HCT116 (cell line): ENCODE measurements at places on chromosomes 2 and 18. TPM values are rescaled to one million over a fixed set of nuclear protein-coding genes. Genes with fewer than 3 reads are reported as not detected.

Gene SAG
- total RNA-seq: not detected

GRCh38 chr2:233059797-233060500 is at the start of gene INPP5D:
TSS of gene INPP5D (plus strand) at chr2:233060342. CDS start at chr2:233060479, 137 bp downstream.
- no peak for DNase-seq

Gene TMEM247
- total RNA-seq: not detected

DNA sequence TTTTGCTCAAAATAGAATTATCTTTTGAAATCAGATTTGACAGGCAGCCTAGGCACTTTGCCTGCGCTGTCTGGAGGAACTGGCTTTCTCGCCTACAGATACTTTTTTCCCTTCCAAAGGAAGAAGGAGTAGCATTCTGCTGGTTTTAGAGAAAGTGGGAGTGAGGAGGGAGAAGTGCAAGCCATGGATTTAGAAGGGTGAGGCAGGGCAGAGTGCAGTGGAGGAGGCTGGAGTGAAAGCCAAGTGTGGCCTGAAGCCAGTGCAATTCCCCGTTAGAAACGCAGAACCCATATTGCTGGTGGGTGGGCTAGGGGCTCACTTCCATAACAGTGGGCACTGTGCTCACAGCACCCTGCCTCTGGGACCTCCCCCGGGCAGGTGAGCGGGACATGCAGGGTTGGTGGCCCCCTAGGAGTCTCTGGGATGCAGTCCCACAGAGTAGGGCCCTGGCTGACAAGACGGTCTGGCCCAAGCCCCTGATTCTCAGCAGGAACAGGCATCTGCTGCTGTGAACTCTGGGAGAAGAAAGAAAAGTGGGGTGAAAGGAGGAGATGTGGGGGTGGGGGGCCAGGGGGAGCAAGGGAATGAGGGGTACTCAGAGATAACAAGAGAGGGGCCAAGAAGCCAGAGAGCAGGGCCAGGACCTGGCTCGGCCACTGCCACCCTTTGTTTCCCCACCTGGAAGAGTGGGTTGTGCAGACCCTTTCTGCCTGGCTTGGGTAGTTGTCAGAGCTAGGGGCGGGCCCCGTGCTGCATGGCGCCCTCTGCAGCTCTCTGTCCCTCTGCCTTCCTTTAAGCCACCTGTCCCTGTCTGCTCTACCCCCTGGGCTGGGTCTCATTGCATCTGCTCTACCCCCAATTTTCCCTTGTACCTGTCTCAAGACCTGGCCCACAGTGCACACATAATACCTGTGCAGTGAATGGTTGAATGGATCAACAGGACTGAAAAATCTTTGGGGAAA is 273.5 kb upstream of the HS6ST1 start:
- no peak for DNase-seq

GRCh38 chr2:3459185-3460015 is 59.9 kb downstream of the ADI1 start:
- no peak for DNase-seq

DNA sequence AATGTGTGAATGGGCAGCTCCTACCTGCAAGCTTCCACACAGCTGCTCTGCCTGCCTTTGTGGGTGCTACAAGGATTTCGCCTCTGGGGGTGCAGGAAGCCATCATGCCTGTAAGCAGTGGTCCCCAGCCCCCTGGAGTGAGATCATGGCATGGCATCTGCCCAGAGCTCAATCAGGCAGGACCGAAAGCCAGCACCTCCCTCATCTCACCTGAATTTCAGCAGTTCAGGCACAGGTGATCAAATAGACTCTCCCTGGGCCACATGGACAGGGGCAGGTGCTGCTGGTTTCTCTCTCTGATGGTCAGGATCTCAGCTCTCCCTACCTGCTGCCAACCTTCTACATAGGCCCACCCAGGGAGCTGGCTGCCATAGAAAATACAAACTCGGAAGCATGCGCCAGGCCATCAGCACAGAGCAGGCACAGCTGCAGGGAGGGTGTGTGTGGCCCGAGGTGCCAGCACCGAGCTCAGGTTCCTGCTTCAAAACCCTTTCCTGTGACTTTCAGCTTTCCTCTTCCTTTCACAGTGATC is 133.2 kb upstream of the ID2 start:
- DNase-seq: no peak

DNA sequence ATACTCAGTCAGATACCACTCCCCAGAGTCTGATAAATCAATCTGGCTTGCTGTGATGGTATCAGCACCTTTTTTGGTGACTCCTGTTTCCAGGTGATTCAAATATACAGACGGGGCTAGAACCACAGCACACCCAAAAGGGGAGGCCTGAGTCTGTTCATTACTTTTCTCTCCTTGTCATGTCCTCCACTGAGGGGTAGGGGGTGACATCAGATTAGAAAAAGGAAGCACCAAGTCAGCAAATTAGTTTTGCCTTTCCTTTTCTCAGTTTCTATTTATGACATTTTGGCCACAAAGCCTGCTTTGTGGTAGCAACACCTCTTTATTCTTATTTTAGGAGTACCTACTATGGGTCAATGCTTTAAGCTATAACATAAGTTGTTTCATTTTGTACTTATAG is 127.4 kb downstream of the CCDC102B start:
- DNase-seq: no peak

Gene PLB1
- 0.49 TPM for total RNA-seq

Gene COL5A2
- 2.3 TPM for total RNA-seq

GRCh38 chr18:50038448-50038847 is 156.5 kb downstream of the MYO5B start:
- DNase-seq: no peak

GRCh38 chr2:159010340-159010739 is 41.9 kb downstream of the TANC1 start:
- no peak for DNase-seq

Gene RHBDD1
- total RNA-seq: 73.8 TPM
